ENCODE measurements at places on chromosomes 16 and 17.
A peak's percentile ranks its signal among the peaks of the same experiment; 100 is the strongest.

GRCh38 chr17:3885271-3885670 lies 7.6 kb downstream of the CAMKK1 start:
- no peak for DNase-seq

- DNase-seq, result no peak
These were observed 33.7 kb downstream of the TRIM25 start for GRCh38 chr17:56880133-56880532.

DNA sequence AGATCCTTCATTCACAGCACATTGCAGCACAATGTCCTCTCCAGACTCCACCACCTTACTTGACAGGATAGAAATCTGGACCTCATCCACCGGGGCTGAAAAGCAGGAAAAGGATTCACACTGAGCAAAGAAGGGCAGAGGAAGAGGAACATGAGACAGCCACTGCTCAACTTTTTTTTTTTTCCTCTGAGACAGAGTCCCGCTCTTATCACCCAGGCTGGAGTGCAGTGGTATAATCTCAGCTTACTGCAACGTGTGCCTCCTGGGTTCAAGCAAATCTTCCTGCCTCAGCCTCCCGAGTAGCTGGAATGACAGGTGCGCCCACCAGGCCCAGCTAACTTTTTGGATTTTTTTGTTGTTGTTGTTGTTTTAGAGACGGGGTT lies 34.4 kb downstream of the PECAM1 start:
- DNase-seq, result no peak

GRCh38 chr16:86939609-86940008 lies 361.3 kb downstream of the FOXL1 start:
- DNase-seq, result no peak

GRCh38 chr16:68230956-68231355 lies 5.0 kb downstream of the ESRP2 start:
- DNase-seq, result no peak

DNA sequence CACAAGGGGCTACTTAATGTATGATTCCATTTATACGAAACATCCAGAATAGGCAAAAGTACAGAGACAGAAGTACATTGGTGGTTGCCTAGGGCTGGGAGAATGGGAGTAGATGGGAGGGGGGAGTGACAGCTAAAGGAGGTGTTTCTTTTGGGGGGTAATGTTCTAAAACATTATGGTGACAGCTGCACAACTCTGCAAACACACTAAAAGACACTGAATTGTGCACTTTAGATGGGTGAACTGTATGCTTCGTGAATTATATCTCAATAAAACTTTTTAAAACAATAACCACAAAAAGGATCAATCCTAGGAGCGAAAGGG lies 661 bp downstream of the LYRM9 start:
- DNase-seq, result no peak

- DNase-seq, result no peak
These were observed 10.5 kb upstream of the PLK1 start for GRCh38 chr16:23668225-23668624.

- DNase-seq, result no peak
These were observed 12.5 kb downstream of the TFAP4 start for GRCh38 chr16:4260360-4260759.

DNA sequence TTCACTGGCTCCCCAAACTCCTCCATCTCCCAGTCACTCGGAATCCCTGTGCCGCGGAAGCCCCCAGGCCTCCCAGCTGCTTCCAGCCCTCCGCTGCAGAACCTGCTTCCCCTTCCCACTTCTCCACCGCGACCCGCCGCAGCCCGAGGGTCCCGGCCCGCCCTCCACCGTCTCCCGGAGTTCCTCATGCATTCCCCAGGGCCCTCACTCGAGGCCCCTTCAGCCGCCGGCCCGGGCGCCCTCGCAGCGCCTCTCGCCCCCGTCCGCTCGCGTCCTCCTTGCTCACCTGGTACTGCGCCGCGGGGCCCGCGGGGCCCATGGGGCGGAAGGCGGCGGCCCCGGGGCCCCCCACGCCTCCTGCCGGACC lies 329 bp downstream of the SMARCD2 start:
- DNase-seq, result no peak

DNA sequence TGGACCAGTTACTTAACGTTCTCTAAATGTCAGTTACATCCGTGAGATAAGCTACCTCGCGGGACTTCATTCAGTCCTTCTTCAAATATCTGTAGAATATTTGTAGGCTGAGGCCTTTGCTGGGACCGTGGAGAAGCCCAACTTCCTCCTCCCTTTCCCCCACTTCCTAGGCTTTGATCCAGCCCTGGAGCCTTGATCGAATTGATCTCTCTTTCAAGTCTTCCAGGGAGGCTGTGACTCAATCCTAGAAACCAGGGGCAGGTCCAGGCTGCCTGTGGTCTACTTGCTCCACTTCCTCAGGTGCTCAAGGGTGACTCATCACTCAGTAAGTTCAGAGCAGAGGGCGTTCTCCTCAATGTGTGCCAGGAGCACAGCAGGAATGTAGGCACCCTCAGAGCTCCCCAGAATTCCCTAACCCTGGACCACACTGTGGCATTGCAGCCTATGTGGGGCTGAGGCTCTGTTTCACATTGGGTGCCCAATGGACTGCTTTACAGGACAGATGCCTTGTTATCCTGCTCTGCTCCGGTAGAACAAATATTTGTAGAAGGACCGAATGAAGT lies 11.2 kb upstream of the CEP20 start:
- DNase-seq, result peak; percentile 25

DNA sequence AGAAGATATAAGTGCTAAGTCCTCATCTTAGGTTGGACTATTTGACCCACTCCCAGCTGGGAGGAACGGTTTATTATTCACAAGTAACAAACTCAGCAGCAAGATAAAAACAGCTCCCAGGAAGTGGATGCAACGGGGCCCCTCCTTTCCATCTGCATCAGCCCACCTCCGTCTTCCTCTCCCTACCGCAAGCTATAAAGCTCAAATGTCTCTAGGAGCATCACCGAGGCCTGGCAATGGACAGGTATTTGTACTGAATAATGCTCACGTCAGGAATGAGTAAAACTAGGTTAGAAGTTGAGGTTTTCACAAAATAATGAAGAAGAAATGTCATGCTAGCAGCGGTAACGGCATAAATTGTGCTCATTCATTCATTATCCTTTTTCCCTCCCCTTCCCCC lies 408.7 kb upstream of the PSMD7 start:
- no peak for DNase-seq

- no peak for DNase-seq
These were observed 13.4 kb upstream of the ITGAE start for GRCh38 chr17:3814361-3814760.

- DNase-seq, result no peak
These were observed 41.4 kb downstream of the SRCIN1 start for GRCh38 chr17:38564254-38564837.

- no peak for DNase-seq
These were observed 110.6 kb downstream of the PRKCA start for GRCh38 chr17:66412857-66413558.

GRCh38 chr16:55367866-55368603 lies 44.0 kb downstream of the IRX6 start:
- DNase-seq, result no peak

DNA sequence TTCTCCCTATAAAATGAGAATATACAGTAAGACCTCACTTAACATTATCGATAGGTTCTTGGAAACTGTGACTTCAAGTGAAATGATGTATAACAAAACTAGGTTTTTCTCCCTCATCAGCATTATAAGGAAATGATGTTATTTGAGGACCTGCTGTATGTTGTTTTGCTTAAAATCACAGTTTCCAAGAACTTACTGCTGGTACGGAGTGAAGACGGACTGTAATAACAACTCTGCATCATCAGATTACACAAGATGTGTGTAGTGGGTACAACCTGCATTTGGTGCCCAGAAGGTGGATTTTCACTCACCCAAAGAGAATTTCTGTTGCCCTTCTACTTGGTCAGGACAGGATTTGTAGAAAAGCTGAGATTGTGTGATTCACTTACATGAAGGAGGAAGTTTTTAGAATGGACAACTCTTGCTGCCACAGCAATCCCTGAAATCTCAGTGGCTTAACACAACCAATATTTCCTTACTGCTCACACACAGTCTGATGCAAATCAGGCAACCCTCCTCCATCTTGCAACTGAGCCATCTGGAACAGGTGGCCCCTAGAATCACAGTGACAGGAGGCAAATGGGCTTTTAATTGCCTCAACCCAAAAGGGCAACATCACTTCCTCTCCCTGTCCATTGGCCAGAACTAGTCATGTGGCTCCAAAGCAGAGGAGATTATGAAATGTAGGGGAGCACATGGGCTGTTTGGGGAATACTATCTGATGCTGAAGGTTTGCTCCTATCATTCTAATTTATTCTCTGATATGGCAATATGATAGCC lies 67.6 kb upstream of the CACNG5 start:
- no peak for DNase-seq

DNA sequence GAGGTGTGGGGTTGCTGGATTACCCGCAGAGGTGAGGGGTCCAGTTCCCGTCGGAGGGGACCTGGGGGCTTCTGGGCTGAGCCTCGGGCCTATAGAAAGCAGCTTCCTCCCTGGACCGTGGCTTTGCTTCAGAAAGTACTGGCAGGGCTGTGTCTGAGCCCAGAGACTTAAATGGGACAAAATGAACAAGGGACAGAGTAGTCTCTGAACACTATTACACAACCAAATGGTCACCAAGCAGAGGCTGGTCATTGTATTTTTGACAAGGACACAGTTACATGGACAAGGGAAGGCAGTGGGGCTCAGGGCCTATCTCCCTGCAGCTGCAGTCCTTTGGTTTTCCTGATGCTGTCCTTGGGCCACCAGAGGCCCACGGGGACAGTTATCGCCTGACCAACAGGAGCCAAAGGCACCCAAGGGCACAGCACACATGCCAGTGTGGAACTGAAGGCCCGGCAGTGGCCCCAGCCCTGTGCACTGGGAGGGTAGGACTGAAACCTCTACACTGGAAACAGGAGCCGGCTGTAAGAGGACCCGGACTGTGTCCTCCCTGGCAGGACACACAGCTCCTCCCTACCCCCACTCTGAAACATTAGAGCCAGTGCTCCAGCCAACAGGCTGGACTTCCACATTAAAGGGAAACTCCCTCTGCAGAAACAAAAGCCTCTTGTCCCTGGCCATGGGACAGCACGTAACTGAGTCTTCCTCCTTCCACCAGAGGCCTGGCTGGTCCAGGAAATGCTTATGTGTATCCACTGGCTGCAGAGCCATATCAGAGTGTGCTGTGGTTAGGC lies 26.0 kb upstream of the ERN1 start:
- no peak for DNase-seq

DNA sequence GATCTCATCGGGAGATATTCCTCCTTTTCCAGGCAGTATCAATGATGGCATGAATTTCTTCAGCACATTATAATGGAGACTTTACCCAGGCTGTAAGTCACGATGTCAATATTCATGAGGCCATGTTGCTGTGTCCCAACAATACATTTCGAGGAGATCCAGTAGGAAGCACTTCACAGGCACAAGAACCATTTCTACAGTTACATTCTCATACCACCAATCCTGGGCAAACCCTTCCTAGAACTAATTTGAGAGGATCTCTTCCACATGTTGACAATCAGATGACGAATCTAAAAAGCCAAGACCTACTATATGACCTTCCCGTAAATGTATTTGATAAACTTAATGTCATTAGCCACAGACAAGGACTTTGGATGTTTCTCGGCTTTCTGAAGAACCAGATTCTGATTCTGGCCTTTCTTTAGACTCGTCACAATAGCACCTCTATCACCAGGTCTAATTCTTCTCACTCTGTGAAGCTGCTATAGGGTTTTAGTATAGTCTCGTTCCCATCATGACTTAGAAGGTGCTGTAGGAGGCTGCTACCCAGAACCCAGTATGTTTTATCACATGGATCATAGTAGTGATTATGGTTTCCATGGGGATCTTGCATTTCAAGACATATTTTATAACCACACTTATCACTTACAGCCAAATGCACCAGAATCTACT lies 40.2 kb downstream of the C16orf87 start:
- no peak for DNase-seq

Data from omental fat pad (tissue), 4 donors.